Activated T-cell treated with anti-CD3 and anti-CD28 coated beads, Interleukin-2, amount 50 U/mL, for 4 hours (primary cell): ENCODE measurements at places on chromosomes 5 and 9. TPM values are rescaled to one million over a fixed set of nuclear protein-coding genes. Genes with fewer than 3 reads are reported as not detected.

DNA sequence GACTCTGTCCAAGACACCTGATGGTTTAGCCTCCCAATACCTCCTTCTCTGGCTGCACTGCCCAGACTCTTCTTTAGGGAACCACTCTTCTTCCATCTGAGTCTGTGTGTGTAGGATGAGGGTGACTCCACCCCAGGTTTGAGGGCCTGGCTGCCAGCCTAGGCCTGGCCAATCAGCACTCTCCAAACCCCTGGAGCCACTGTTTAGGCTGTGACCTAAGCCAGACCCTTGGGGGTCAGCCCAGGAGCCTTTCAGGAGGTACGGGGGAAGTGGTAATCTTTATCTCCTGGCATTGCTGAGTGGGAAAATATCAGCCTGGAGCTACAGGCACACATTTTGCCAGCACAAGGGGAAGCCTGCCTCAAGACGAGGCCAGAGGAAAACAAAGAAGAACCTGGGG lies 6.2 kb upstream of the ERGIC1 start:
- no peak for DNase-seq

DNA sequence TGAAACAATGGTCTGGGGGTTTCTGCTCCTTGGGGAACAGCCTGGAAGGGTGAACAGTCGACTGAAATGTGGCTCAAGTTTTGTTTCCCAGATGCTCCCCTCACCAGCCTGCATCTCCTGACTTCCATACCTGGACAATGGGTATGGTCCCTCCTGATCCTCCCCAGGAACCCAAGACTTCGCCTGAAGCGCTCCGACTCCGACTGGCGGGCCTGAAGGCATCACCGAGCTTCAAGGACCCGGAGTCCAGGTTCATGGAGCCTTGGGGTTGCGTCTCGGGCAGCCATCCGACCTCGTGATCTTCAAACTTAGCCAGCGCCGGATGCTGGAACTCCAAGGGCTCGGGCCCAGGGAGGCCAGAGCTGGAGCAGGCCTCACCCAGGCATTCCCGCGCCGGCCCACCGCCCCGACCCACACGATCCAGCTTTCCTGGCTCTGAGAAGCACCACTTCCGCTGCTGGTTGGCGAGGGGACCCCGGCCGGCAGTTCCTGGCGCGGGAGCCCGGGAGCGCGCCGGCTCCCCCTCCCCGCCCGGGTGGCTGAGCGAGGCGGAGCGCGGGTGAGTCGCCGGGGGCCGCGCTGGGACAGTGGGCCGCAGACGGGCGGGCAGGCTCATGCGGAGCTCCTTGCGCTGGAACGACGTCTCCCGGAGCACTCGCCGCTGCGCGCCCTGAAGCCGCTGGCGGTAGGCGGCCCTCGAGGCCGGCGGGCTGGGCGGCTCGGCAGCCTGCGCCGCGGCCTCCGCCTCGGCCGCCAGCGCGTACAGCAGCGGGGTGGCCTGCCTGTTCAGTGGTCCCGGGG lies 5.2 kb downstream of the SHROOM1 start:
- no peak for DNase-seq

GRCh38 chr5:133861161-133861737 lies 107.2 kb downstream of the C5orf15 start:
- DNase-seq, result no peak

GRCh38 chr5:138455232-138455930 lies 9.9 kb upstream of the EGR1 start:
- no peak for DNase-seq

GRCh38 chr5:150377964-150378694 lies 20.6 kb downstream of the TCOF1 start:
- no peak for DNase-seq

DNA sequence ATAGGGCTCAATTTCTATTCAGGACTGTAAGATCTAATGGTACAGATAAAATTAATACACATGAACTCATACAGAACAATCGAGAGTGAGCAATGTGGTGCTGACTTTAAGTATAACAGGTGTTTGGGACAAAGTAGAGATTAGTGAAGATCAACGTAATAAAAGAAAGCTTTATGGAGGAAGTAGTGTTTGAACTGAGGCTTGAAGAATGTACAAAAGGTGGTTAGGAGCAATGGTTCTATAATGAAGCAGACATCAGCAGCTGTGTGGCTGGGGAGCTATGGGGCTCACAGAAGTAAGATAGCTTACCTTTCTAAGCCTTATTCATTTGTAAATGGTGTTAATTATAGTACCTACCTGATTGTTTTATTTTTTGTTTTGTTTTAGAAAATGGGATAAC lies 275.4 kb upstream of the RGMB start:
- no peak for DNase-seq

GRCh38 chr5:13553896-13554295 lies 390.6 kb downstream of the DNAH5 start:
- DNase-seq, result no peak

DNA sequence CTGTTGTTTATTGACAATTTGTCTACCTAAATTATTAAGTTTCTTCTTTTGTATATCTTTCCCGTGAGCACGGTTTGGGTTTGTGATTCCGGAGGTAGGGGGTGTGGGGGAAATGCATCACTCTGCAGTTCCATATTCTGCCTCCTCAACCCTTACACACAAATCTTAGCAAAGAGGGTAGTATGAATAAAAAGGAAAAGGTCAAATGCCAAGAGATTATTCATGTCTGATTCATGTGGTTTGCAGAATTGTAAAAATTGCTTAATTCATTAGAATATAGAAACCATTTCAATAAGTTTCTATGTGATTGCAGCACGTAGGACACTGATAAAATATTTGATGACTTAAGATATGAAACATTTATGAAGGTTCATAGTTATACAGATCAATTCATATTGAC lies 601.9 kb downstream of the SEMA5A start:
- no peak for DNase-seq

- DNase-seq, result no peak
Observed at GRCh38 chr5:60651872-60652620, 47.9 kb downstream of the DEPDC1B start.

The TAF11L5 gene
- total RNA-seq, result not detected
